ENCODE measurements at places on chromosomes 12 and 14.

- DNase-seq: no peak
Observed at GRCh38 chr12:58395056-58395455, 453.7 kb downstream of the ATP23 start.

- no peak for DNase-seq
Observed at GRCh38 chr12:50517421-50518048, 12.8 kb downstream of the DIP2B start.

- DNase-seq: no peak
Observed at GRCh38 chr14:40394634-40395340, 962.6 kb upstream of the FBXO33 start.

GRCh38 chr12:55446326-55446725 lies 2.5 kb downstream of the OR6C2 start:
- DNase-seq: no peak

All from NCI-H1105 treated with DMSO at 0.1 percent for 48 hours (cell line).